ENCODE measurements at places on chromosomes 1 and 21. TPM values are rescaled to one million over a fixed set of nuclear protein-coding genes. Genes with fewer than 3 reads are reported as not detected.

DNA sequence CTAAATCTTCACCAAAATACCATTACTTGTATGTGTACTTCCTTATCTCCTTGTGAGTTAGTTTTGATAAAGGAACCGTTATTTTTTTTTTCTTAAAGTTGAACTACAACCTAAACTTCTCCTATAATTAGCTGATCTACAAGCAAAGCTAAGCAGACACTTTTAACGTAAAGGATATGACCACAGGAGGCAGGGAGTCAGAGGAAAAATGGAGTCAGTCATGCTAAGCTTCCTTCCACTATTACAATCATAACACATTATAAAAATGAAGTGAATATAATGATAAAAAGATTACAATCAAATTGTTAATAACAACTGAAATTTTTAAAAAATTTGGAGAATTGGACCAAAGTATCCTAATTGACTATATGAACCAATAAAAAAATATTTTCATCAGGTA, 892.6 kb downstream of the KCNT2 start:
- no peak for DNase-seq
- no peaks in the 10 kb centered on the region for H3K27me3 ChIP-seq
- no peak overlapping the region for H3K27ac ChIP-seq
- no peaks in the 10 kb centered on the region for H3K36me3 ChIP-seq
- no peak overlapping the region for H3K4me3 ChIP-seq
- peaks cover 22% of the 10 kb centered on the region for H3K4me1 ChIP-seq

DNA sequence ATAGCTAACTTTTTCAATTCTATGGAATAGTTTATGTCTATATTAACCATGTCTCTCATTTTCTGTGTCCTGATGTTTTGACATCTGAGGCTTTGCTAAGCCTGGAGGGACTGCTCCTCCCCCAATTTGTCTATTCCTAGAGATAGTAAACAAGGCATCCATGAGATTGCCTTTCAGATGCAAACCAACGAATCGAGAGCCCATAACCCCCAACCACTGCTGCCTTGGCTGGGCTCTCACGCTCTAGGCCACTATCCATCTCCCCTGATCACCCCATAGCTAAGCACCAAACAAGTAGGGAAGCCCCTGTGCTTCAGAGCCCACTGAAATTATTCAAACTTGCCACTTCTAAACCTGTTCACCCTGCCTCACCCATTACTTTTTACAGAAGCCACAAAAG, 437.7 kb downstream of the SETD4 start:
- no peaks in the 10 kb centered on the region for H3K4me1 ChIP-seq
- H3K27me3 ChIP-seq: peaks cover 6% of the 10 kb centered on the region
- H3K27ac ChIP-seq: no peak overlapping the region
- H3K36me3 ChIP-seq: peaks cover 2% of the 10 kb centered on the region
- no peak for DNase-seq

DNA sequence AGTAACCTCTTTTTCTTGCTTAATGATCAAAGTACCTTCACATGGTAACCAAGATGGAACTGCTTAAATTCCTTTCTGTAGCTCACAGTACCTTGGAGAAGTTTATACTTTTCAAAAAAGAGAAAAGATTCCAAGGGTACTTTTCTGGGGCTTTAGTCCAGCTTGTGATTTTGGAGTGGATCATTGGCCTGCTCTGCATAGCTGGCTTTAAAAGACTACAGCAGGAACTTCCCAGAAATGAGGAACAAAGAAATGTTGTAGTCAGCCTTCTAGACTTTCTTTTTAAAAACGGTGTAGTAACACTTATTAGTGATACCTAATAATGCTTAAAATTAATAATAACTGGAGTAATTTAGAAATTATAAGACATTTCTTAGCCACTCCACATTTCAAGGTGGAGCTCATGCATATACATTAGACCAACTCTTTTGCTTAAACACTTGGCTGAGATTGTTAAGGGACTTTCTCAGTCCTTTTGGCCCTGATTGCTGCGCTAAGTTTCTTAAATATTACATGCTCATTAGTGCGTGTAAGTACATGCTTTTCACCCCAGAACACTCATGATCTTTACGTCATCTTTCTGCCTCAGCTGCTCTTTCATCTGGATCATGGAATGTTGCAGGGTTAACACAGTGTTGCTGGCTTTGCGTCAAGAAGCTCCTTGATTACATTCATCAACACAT, 57.3 kb downstream of the SDCCAG8 start:
- H3K27me3 ChIP-seq: no peaks in the 10 kb centered on the region
- no peak for DNase-seq
- H3K4me1 ChIP-seq: peaks cover 40% of the 10 kb centered on the region
- H3K4me3 ChIP-seq: no peak overlapping the region
- peaks cover 6% of the 10 kb centered on the region for H3K36me3 ChIP-seq

DNA sequence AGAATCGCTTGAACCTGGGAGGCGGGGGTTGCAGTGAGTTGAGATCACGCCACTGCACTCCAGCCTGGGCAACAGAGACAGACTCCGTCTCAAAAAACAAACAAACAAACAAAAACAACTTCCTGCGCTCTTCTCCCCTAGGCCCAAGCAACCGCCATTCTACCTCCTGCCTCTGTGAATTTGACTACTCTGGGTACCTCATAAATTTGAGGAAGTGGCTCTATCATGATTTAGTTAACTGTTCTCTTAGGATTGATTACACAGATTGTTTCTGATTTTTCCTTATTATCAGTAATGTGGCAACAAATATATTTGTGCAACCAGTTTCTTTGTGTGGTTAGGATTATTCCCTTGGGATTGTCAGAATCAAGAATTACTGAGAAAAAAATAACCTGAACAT, 29.7 kb downstream of the OPTC start:
- H3K27me3 ChIP-seq: no peaks in the 10 kb centered on the region
- peaks cover 77% of the 10 kb centered on the region for H3K4me1 ChIP-seq
- no peak for DNase-seq

- DNase-seq: no peak
- H3K27me3 ChIP-seq: peaks cover 34% of the 10 kb centered on the region
- H3K36me3 ChIP-seq: no peaks in the 10 kb centered on the region
- no peak overlapping the region for H3K4me3 ChIP-seq
- no peaks in the 10 kb centered on the region for H3K4me1 ChIP-seq
- no peak overlapping the region for H3K27ac ChIP-seq
Measured at GRCh38 chr1:7186382-7187111, 401.3 kb downstream of the CAMTA1 start.

- H3K27ac ChIP-seq: peak overlapping the region; percentile 27
- H3K27me3 ChIP-seq: no peaks in the 10 kb centered on the region
- peaks cover 11% of the 10 kb centered on the region for H3K4me1 ChIP-seq
- no peak overlapping the region for H3K4me3 ChIP-seq
- peaks cover 74% of the 10 kb centered on the region for H3K36me3 ChIP-seq
Measured at GRCh38 chr1:108190686-108191416, 9.3 kb downstream of the SLC25A24 start.

GRCh38 chr1:55127827-55128343, 87.3 kb downstream of the USP24 start:
- no peaks in the 10 kb centered on the region for H3K27me3 ChIP-seq
- H3K27ac ChIP-seq: peak overlapping the region; percentile 10
- H3K36me3 ChIP-seq: peaks cover 32% of the 10 kb centered on the region
- DNase-seq: no peak

DNA sequence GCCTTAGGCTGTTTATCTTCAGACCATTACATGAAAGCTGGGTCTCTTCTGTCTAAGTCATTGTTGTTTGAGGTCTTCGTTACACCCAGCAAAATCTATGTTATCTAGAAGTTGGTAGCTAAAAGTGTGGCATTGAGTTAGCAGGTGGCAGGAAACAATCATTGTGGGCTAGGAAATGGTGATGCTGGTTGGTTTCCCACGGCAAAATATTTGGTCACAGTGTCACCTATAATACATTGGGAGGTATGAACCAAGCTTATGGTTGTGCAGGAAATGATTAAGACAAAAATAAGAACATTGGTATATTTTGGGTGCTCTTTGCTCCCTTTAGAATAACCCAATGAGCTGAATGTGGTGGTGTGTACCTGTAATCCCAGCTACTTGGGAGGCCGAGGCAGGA, 169.7 kb downstream of the TRIM33 start:
- DNase-seq: no peak
- no peaks in the 10 kb centered on the region for H3K36me3 ChIP-seq
- H3K4me3 ChIP-seq: no peak overlapping the region
- peaks cover 6% of the 10 kb centered on the region for H3K4me1 ChIP-seq
- no peak overlapping the region for H3K27ac ChIP-seq

GRCh38 chr1:233673261-233673946, 59.5 kb downstream of the KCNK1 start:
- no peak for DNase-seq
- no peak overlapping the region for H3K4me3 ChIP-seq
- H3K4me1 ChIP-seq: no peaks in the 10 kb centered on the region
- no peak overlapping the region for H3K27ac ChIP-seq
- no peaks in the 10 kb centered on the region for H3K27me3 ChIP-seq

DNA sequence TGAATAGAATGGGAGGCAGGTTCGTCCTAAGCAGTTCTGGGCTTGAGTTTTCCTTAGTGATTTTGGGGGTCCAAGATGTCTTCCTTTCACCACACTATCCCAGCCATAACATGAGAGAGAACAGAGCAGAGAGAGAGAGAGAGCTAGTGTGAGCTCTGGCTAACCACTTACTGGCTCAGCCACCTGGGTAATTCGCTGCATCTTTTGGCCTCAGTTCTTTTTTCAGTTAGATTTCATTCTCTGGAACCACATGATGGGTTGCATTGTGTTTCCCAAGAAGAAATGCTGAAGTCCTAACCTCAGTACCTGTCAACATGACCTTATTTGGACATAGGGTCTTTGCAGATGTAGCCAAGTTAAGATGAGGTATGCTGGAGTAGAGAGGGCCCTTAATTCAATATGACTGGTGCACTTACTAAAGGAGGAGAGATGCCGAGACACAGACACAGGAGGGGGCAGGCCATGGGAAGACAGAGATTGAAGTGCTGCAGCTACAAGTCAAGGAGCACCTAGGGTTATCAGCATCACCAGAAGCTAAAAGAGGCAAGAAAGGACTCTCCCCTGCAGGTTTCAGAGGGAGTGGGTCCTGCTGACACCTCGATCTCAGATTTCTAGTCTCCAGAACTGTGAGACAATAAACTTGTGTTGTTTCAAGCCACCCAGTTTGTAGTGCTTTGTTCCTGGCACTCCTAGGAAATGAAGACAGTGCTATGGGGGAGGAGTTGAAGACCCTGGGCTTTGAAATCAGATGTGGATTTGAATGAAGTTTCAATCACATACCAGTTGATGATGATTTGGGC, 26.2 kb upstream of the TARBP1 start:
- DNase-seq: no peak
- peaks cover 23% of the 10 kb centered on the region for H3K4me1 ChIP-seq
- H3K27ac ChIP-seq: no peak overlapping the region
- no peaks in the 10 kb centered on the region for H3K36me3 ChIP-seq
- H3K27me3 ChIP-seq: no peaks in the 10 kb centered on the region

DNA sequence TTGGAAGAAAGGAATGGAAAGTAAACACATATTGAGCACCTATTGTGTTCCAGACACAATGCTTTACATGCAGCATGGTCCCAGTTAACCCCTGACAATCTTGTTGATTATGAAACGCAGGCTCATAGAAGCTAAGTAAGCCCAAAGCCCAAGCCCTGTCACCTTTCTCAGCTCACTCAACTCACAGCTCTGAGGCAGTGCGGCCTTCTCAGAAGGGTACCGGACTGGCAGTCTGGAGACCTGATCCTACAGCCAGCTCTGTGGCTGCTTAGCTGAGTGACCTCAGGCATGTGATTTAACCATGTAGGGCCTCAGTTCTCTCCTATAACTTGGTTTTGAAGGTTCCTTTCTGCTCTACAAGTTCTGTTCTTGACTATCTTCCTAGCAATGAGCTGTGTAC, 464 bp upstream of the RNASEL start:
- no peaks in the 10 kb centered on the region for H3K27me3 ChIP-seq
- no peak for DNase-seq
- H3K4me3 ChIP-seq: peak overlapping the region; percentile 88
- H3K4me1 ChIP-seq: peaks cover 20% of the 10 kb centered on the region

- H3K27ac ChIP-seq: no peak overlapping the region
- DNase-seq: no peak
- H3K27me3 ChIP-seq: peaks cover 21% of the 10 kb centered on the region
- no peaks in the 10 kb centered on the region for H3K4me1 ChIP-seq
Measured at GRCh38 chr1:160708801-160709200, 2.8 kb downstream of the CD48 start.

- DNase-seq: no peak
- no peaks in the 10 kb centered on the region for H3K27me3 ChIP-seq
- H3K27ac ChIP-seq: no peak overlapping the region
- H3K4me3 ChIP-seq: peak overlapping the region; percentile 51
- peaks cover 17% of the 10 kb centered on the region for H3K4me1 ChIP-seq
- no peaks in the 10 kb centered on the region for H3K36me3 ChIP-seq
Measured at GRCh38 chr1:88680911-88681622, 3.0 kb upstream of the PKN2 start.

DNA sequence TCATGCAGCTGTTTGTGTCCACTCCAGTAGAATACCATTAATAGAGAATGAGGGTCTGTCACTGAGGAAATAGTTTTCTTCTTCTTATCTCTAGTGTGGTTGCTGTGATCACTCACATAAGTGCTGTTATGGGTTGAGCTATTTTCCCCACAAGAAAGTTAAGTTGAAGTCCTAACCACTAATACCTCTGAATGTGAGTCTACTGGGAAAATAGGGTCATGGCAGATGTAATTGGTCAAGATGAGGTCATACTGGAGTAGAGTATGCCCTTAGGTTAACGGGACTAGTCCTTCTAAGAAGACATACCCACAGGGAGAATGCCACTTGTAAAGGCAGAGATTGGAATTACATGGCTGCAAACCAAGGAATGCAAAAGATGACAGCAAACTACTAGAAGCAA, 70.5 kb upstream of the COL24A1 start:
- no peak overlapping the region for H3K4me3 ChIP-seq
- no peak overlapping the region for H3K27ac ChIP-seq
- no peaks in the 10 kb centered on the region for H3K4me1 ChIP-seq
- no peaks in the 10 kb centered on the region for H3K27me3 ChIP-seq
- DNase-seq: no peak

- peaks cover 20% of the 10 kb centered on the region for H3K27me3 ChIP-seq
- no peak for DNase-seq
- H3K4me1 ChIP-seq: no peaks in the 10 kb centered on the region
- H3K4me3 ChIP-seq: no peak overlapping the region
- H3K27ac ChIP-seq: peak overlapping the region; percentile 91
Measured at GRCh38 chr1:234164098-234164709, 209.1 kb upstream of the COA6 start.

GRCh38 chr1:85615586-85616363, 35.2 kb downstream of the CCN1 start:
- H3K4me1 ChIP-seq: no peaks in the 10 kb centered on the region
- DNase-seq: no peak
- no peak overlapping the region for H3K27ac ChIP-seq
- H3K4me3 ChIP-seq: no peak overlapping the region
- H3K36me3 ChIP-seq: peaks cover 5% of the 10 kb centered on the region

- H3K27ac ChIP-seq: no peak overlapping the region
- H3K4me1 ChIP-seq: no peaks in the 10 kb centered on the region
- H3K4me3 ChIP-seq: no peak overlapping the region
- no peaks in the 10 kb centered on the region for H3K27me3 ChIP-seq
- DNase-seq: no peak
- no peaks in the 10 kb centered on the region for H3K36me3 ChIP-seq
Measured at GRCh38 chr1:192907545-192908243, 98.9 kb downstream of the RGS2 start.

- H3K4me3 ChIP-seq: no peak overlapping the region
- no peaks in the 10 kb centered on the region for H3K4me1 ChIP-seq
- no peaks in the 10 kb centered on the region for H3K36me3 ChIP-seq
Measured at GRCh38 chr21:25283720-25284119, 323.6 kb downstream of the MRPL39 start.

The AMY1A gene
- not detected for total RNA-seq

The ODR4 gene
- total RNA-seq: 18.3 TPM

The PROK1 gene
- total RNA-seq: not detected

The FAM163A gene
- total RNA-seq: not detected

The NFASC gene
- 12.9 TPM for total RNA-seq

The ADARB1 gene
- 21.0 TPM for total RNA-seq

The GORAB gene
- total RNA-seq: 14.2 TPM

The C4BPB gene
- total RNA-seq: not detected
